ENCODE measurements at places on chromosomes 16 and 17.
A peak's percentile ranks its signal among the peaks of the same experiment; 100 is the strongest.

GRCh38 chr17:80385046-80385445 is 29.9 kb upstream of the ENDOV start:
- DNase-seq: no peak

- no peak for DNase-seq
Observed at GRCh38 chr16:6562986-6563385, 769.7 kb upstream of the RBFOX1 start.

DNA sequence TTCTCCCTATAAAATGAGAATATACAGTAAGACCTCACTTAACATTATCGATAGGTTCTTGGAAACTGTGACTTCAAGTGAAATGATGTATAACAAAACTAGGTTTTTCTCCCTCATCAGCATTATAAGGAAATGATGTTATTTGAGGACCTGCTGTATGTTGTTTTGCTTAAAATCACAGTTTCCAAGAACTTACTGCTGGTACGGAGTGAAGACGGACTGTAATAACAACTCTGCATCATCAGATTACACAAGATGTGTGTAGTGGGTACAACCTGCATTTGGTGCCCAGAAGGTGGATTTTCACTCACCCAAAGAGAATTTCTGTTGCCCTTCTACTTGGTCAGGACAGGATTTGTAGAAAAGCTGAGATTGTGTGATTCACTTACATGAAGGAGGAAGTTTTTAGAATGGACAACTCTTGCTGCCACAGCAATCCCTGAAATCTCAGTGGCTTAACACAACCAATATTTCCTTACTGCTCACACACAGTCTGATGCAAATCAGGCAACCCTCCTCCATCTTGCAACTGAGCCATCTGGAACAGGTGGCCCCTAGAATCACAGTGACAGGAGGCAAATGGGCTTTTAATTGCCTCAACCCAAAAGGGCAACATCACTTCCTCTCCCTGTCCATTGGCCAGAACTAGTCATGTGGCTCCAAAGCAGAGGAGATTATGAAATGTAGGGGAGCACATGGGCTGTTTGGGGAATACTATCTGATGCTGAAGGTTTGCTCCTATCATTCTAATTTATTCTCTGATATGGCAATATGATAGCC is 67.6 kb upstream of the CACNG5 start:
- no peak for DNase-seq

DNA sequence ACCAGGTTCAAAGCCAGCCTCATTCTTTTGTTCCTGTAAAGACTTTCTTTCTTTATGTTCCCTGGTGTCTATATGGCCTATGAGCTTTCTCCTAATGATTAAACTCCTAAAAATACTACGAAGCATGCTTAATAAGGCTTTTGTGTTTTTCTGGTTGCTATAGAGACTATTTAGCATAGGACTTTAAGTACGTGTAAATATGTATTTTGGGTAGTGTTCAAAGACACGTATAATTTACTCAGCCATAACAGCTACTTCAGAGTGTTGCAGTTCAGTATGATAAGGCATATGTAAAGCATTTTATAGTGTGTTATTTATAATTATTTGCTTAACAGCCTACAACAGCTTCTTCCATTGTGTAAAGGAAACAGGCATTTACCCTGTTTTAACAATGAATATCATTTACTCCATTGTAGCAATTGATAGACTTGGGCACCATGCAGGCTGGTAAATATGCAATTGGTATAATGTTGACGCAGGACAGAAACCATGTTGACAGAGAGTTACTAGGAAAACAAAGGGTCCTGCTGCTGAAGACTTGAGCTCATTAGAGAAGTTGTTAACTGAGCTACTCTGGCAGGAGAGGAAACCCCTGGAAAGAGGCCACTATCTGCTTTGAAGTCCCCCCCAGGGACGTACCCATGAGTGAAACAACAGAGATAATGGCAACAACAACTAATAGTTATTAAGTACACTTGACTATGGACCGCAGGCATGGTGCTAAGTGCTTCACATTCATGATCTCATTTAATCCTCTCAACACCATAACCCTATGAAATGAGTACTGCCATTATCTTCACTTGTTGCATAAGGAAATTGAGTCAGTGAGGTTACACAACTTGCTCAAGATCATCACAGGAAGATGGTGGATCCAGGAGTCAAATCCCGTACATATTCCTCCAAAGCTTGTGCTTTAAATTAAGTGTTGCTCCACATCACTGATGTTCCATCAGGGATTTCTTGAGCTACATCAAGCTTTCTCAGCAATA is 342.2 kb upstream of the DYNLRB2 start:
- DNase-seq: no peak

- DNase-seq: no peak
Observed at GRCh38 chr17:28892024-28892423, 5.5 kb downstream of the FLOT2 start.

GRCh38 chr17:50161911-50162288 is 3.9 kb upstream of the SGCA start:
- no peak for DNase-seq

GRCh38 chr17:17692353-17693252 is 11.3 kb downstream of the RAI1 start:
- no peak for DNase-seq

GRCh38 chr17:32722733-32723132 is 154.2 kb downstream of the MYO1D start:
- no peak for DNase-seq

DNA sequence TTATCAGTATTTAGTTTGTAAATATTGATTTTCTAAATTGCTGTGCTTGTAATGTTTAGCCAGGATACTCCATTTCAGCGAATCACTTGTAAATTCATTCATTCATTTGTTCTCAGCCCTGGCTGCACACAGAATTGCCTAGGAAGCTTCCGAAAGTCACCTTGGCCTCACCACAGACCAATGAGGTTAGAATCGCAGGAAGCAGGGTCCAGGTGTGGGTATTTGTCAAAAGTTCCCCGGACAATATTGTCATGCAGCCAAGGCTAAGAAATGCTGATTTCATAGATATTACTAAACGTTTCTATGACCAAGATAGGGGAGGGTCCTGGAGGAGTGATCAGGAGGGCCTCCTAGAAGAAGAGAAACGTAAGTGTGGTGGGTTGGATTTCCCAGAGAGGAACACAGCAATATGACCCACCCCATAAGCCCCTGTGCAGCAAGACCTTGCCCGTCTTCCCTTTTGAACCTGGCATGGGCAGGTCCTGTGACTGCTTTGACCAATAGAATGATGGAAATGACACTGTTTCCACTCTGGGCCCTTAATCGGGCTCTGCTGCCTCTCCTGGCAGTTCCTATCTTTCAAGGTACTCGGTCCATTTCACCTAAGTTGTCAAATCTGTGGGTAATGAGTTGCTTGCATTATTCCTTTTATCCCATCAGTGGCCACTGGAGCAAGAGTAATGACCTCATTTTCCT is 238.7 kb downstream of the FOXL1 start:
- DNase-seq: no peak

DNA sequence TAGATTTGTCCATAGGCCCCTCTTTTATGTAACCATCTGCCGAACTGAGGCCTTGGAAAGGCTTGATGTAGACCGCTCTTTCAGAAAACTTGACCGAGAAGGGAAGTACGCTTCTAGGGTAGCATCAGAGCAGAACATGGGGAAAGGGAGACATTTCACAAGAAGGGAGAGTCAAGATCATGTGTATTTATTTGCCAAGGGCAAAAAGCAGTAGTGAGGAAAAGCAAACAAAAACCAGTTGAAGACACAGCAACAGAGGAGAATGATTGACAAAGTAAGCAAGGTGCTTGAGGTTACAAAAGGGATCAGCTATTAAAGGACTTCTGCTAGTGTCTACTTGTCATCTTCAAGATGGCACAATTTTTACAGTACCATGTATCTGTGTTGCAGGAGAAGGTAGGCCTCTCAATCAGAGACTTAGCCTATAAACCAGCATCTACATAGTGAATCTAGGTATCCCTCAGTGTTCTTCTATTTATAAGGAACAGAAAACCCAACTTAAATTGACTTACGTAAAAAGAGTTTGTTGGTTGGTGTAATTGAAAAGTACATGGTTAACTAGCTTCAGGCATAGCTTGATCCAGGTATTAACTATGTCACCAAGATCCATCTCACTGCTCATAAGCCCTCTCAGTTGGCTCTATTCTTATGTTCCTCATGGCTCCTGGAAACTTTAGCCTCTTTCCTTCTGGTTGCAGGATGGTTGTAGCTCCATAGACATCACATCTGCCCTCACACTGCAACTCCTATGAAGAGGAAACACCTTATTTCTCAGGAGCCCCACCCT is 288.4 kb downstream of the IRX3 start:
- no peak for DNase-seq

DNA sequence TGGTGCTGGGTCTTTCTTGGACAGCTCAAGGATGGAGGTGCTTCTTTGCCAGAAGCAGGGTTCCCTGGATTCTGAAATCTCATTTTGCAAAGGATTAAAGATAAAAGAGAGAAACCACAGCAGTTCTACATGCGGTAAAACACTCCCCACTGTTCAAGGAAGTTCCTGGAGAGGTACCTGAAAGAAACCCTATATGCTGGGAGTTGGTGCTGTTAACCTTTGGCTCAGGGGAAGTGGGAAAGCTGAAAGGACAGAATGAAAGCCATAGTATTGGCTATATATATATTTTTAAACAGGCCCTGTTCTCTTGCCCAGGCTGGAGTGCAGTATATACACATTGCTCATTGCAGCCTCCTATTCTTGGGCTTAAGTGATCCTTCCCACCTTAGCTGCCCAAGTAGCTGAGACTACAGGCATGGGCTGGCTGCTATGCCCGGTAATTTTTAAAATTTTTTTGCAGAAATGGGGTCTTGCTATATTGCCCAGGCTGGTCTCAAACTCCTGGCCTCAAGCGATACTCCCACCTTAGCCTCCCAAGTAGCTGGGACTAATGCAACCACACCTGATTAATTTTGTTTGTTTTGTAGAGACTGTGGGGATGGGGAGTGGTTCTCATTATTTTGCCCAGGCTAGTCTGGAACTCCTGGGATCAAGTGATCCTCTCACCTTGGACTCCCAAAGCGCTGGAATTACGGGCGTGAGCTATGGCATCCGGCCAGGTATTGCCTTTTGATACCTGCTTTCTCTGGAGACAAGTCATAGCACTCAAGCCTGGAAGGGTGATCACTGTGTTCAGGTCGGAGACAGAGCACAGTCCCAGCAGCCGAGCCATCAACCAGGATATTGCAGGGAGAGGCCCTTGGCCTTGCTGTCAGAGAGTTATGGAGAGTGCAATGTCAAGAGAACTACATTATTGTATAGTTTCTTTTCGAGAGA is 55.2 kb downstream of the MSI2 start:
- DNase-seq: no peak

DNA sequence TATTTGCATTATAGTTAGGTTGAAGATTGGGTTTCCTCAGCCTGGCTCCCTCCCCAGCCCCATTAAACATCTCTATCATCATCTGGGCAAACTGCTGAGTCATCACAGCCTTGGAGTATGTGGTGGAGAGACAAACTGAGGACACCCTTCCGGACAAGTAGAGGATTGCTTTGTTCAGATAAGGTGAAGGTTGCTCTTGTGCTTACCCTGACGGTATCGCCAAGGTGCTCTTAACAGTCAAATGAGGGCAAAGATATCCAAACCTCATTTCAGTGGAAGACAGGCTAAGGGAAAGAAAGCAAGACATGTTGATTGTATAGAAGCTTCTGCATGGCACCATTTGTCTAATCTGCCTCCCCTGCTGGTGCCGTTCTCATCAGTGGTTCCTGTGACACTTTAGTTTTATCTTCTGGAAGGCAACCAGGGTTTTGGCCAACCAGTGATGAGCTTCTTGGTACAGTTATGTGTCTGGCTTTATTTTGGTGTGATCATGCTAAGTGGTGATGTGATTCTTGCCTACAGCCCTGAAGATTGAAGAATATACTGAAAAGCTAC is 56.9 kb upstream of the LGALS9 start:
- DNase-seq: peak; percentile 31

DNA sequence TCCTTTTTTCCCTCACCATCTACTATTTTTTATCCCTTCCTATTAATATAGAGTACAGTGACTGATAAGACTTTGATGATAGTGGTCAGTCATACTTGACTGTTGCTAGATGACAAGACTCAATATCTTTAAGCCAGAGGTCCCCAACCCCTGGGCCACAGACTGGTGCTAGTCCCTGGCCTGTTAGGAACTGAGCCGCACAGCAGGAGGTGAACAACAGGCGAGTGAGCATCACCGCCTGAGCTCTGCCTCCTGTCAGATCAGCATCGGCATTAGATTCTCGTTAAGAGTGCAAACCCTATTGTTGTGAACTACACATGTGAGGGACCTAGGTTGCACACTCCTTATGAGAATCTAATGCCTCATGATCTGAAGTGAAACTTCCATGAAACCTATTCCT is 341.3 kb downstream of the BCAS3 start:
- no peak for DNase-seq

DNA sequence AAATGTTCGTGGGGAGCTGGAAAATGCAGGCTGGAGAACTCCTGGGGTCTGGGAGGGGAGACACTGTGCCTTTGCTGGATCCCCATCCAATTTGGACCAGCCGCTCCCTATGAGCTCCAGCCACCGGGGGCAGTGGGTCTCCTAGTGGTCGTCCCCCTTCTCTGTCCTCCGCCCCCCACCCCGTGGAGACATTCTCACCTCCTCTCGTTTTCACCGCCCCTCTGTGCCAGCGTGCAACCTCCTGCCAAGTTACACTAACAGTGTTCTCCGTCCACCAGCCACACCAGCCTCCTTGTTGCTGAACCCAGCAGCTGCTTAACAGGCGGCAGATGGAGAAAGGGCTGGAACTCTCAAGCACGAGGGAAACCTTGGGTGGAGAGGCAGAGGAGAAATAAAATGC is 67.4 kb upstream of the SOX9 start:
- no peak for DNase-seq

- no peak for DNase-seq
Observed at GRCh38 chr16:27330542-27330941, 16.8 kb downstream of the IL4R start.

GRCh38 chr17:69060822-69061221 is at the start of gene ABCA9:
TSS of gene ABCA9 (minus strand) at chr17:69060927. CDS start at chr17:69051126, 9,801 bp downstream.
- no peak for DNase-seq

DNA sequence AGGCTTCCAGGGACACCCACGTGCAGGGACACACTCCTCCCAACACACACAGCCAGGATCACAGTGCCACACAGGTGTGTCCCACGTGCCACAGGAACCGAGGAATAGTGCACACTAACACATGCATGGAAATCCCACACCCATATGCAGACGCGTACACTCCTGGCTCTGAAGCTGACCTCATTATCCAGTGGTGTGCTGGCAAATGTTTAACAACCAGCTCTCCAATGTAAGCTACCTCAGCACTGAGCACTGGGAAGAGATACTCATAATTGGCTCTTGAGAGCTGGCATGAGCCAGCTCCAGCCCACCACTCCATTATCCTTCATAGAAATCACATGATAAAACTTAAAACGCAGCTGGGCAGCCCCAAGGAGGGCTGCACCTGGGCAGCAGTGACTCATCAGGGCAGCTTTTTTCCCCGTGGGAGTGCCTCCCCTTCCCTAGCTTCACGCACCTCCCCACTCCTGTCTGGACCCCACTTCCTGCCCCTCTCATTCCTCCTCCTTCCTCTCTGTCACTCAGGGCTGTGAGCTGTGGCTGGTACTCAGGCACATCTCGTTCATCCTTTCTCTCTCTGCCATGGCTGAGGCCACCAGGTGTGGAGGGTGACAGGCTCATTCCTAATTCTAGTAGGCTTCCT is 14.9 kb upstream of the TBX21 start:
- peak; percentile 64 for DNase-seq

- peak; percentile 78 for DNase-seq
Observed at GRCh38 chr17:81552244-81553017, at the start of gene FAAP100. TSS of gene FAAP100 (minus strand) at chr17:81552353. CDS start at chr17:81552330, 23 bp downstream.

- no peak for DNase-seq
Observed at GRCh38 chr16:50862818-50863643, 121.1 kb downstream of the CYLD start.
